ENCODE measurements at places on chromosomes 3 and 15.

DNA sequence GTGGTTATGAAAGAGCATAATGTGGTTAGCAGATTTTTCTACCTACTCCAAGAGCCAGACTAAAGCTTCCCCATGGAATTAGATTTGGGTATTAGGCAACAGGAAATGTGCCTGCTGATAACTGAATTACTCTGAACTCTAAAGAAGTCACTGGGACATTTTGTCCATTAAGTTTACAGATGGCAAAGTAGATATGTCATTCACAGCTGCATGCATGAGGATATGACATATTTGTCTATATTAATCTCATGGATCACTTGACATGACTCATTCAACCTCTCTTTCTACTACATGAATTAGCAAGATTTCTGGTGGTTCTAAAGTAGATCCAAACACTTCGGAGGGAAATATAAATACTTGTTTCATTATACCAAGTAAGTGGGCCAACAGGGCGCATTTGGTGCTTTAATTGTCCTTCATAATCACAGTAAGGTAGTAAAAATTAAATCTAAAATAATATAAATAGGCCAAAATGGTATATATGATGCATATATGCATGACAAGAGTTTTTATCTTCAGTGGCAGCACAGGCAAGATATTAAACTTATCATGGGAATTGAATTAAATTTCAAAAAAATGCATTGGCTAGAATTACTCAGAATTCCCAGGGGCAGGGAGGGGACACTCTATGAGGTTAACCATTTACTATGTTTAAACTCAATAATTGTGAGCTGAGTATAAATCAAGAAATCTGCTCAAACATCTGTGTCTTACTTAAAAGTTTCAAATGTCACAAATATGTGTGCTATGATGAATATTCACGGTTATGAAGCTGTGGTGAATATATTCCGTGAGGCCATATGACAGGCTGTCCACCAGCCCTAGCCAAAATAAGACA is 365.3 kb upstream of the KCNMB2 start:
- no peak for DNase-seq

DNA sequence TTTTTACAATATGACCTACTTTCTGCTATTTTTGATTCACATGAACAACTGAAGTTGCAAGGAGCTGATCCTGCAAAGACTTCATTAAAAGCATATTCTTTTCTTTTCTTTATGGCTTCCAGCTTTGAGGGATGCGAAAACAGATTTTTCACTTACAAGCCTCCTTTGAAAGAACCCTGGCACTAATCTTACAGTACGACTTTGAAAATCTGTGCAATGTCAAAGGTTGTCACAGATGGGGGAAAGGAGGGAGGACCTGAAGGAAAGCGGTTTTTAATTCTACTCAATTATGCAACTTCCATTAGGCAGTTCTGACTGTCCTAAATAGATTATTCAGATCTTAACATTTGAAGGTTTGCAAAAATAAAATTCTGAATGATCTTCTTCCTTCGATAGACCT is 130.5 kb downstream of the TNIK start:
- DNase-seq = no peak

GRCh38 chr3:99669879-99670555 is 31.6 kb downstream of the COL8A1 start:
- DNase-seq = no peak

DNA sequence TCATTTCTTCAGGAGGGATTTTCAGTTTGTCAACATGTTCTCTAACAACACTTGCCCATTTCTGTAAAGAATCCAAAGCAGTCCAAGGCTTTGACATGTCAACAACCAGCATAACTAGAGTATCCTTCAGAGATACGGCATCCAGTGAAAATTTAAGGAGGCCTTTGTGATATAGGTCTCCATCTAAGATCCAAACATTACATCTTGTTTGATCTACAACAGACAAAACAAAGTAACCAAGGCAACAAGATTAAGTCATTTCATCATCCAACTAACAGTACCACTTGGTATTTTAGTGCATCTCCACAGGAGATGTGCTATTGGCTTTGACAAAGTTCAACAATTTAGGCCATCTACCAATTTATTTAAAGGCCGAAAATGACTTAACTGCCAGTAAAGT is 25.8 kb downstream of the DYNC1LI1 start:
- no peak for DNase-seq

GRCh38 chr3:105065895-105066839 is 300.5 kb upstream of the ALCAM start:
- no peak for DNase-seq

- DNase-seq = no peak
Measured at GRCh38 chr3:150349314-150350097, 58.6 kb upstream of the TSC22D2 start.

- no peak for DNase-seq
Measured at GRCh38 chr3:191441687-191442086, 19.3 kb upstream of the PYDC2 start.

GRCh38 chr3:129013491-129013891 is 12.4 kb downstream of the EFCC1 start:
- DNase-seq = no peak

DNA sequence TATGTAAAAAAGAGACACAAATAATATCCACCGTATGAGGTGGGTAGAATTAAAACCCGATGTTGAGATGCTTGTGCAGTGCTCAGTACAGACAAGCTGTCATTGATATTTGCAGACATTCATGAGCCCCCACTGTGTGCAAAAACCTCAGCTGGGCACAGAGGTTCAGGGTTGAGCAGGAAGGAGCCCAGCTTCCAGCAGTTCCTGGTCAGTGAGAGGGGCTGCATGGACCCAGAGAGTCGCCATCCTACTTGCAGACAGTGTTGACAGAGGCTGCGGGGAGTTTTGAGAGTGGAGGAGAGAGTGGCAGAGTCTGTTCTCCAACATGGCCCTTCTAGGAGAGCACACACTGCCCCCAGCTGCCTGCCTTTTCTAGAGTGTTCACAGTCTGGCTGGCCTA is 6.1 kb upstream of the LTF start:
- no peak for DNase-seq

DNA sequence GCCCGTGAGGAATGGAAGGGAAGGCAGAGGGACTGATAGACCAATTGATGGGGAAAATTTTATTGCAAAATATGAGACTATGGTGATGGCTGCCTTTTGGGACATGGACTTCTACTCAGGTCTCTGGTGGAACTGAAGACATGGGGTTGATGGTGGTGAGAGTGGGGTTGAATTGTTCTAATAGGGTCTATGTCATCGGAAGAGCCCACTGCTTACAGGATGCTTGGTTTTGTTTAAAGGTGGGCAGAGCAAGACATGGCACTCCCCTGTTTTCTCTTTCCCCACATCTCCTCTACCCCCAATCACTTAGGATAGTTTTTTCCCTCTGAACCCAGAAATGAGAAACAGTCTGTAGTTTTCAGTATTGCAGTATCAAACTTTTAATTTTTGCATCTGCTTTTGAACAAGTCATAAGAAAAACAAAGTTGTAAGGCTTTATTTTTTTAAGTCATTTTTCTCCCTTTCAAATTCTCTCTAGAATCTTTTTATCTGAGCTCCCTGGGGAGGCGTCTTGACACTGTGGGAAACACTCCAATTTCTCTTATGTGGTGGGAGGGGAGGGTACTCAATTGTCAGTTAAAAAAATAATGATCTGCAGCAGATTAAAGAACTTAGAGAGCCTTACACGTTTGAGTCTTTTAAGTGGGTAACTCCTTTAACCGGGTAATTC is 276.2 kb upstream of the TBC1D5 start:
- DNase-seq = no peak

DNA sequence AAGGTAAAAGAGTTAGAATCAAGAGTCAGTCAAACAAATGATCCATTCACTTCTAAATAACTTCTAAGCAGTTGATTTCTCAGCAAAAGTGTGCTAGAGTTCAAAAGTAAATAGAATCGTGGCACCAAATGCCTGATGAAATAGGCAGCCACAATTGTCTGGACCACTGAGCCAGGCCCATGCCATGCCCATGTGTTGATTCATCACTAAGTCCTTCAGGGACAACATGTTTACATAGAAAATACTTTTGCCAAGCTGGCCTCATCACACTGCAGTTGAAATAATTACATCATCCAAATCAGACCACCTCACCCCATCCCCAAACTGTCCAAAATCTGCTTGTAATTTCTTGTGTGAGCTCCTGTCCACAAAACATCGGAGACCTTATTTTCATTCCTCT is 216.3 kb downstream of the IGSF11 start:
- no peak for DNase-seq

- no peak for DNase-seq
Measured at GRCh38 chr3:63652066-63652725, at the start of gene SNTN. Gene SNTN (plus strand): TSS chr3:63652675. CDS start chr3:63652688, 13 bp downstream.

DNA sequence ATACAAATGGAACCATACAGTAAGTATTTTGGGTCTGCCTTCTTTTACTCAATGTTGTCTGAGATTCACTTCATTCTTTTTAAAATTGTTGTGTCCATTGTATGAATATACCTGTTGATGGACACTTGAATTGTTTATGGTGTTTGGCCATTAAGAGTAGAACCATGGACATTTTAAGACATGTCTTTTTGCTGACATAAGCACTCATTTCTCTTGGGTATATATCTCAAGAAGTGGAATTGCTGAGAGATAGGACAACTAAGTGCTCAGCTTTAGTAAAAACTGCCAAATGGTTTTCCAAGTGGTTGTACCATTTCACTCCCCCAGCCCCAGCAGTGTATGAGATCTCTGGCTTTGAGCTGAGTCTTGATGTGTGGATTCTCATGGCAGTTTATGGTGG is 28.2 kb downstream of the POMGNT2 start:
- DNase-seq = no peak

GRCh38 chr3:10090179-10090578 is 17.9 kb downstream of the FANCD2OS start:
- no peak for DNase-seq

DNA sequence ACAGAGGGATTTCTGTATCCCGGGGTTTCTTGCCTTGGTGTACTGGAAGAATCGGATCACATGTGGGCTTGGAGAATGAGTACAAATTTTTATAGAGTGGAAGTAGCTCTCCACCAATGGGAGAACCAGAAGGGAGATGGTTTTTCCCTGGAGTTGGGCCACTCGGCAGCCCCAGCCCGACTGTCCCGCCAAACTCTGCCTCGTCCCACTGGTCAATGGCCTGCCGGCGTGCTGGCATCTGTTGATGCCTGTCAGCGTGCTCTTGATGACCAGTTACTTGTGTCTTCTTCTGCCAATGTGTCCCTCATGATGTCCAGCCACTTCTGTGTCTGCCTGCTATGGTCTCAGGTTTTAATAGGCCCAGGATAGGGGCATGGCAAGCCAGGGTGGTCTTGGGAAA is 100.5 kb downstream of the CFAP44 start:
- DNase-seq = no peak

DNA sequence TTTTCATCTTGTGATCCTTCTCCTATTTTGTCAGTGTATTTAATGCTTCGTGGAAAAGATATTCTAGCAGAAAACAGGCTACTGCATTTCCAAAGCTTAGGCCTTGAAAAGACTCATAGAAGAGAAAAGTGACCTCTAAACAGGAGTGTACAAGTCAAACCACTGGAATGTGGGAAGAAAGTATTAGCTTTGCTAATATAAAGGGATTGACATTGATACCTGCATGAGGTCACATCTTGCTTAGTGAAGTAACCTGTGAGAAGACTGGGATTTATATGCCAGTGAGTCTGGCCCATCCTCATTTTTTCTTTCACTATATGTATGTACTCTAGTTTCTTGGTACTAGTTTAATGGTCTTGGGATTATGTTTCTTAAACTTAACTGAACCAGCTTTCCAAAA is 132.9 kb upstream of the TMC3 start:
- no peak for DNase-seq

DNA sequence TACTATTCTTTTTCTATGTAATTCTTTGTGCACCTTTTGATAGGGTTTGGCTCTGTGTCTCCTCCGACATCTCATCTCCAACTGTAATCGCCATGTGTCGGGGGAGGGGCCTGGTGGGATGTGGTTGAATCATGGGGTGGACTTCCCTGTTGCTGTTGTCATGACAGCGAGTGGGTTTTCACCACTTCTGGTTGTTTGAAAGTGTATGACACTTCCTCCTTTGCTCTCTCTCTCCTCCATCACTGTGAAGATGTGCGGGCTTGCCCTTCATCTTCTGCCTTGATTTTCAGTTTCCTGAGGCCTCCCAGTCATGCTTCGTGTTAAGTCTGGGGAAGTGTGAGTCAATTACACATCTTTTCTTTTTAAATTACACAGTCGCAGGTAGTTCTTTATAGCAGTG is 225.8 kb upstream of the DPPA4 start:
- DNase-seq = no peak

- DNase-seq = no peak
Measured at GRCh38 chr15:39784125-39784524, 1.5 kb upstream of the FSIP1 start.

DNA sequence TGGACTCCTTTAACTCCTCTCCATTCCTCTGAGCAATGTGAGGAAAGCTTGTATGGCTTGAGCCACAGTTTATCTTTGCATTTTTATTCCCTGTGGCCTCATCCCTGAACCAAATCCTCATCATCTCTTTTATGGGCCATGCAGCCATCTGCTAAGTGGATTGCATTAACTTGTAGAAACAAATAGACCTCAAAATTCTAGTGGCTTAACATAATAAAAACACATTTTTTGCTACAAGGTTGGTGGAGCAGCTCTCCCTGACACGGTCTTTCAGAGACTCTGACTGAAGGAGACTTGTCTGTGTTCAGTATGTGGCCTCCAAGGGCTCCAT is 135.3 kb downstream of the RPL22L1 start:
- DNase-seq = no peak

DNA sequence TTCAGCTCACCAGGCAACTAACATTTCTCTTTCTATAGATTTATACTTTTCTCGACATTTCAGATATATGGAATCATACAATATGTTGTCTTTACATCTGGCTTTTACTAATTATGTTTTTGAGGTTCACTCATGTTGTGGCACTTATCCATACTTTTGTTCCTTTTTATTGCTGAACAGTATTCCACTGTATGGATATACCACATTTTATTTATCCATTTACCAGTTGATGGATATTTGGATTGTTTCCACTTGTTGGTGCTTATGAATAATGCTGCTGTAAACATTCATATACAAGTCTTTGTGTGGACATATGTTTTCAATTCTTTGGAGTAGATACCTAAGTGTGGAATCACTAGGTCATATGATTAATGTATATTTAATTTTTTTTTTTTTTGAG is 97.2 kb downstream of the LEKR1 start:
- no peak for DNase-seq

DNA sequence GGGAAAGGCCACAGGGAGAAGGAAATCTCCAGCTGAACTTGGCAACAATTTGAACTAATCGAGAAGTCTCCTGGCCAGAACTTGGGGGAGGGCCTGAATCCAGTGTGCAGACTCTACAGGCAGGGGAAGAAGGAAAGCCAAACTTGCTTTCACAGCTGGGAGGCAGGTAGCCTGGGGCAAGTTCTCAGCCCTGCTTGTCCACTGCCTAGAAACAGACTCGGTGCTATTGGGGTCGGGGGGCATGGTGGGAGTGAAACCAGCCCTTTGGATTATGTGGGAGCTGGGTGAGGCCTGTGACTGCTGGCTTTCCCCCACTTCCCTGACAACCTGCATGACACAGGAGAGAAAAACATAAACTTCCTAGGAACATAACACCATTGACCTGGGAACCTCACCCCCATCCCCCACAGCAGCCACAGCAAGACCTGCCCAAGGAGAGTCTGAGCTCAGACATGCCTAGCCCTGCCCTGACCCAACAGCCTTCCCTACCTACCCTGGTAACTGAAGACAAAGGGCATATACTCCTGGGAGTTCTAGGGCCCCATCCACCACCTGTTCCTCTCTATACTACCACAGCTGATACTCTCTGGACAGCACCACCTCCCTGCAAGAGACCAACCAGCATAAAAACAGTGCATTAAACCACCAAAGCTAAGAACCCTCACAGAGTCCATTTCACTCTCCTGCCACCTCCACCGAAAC is 103.7 kb upstream of the MNS1 start:
- no peak for DNase-seq

- DNase-seq = no peak
Measured at GRCh38 chr15:74408815-74409214, 24.9 kb downstream of the SEMA7A start.
